ENCODE measurements at places on chromosomes 3 and 15. TPM values are rescaled to one million over a fixed set of nuclear protein-coding genes. Genes with fewer than 3 reads are reported as not detected.

The SCG5 gene
- total RNA-seq, result 110 TPM

The MAP3K13 gene
- 43.1 TPM for total RNA-seq

The VPS33B gene
- total RNA-seq, result 5.9 TPM

The TXNRD3 gene
- 8.3 TPM for total RNA-seq

The ALPK3 gene
- total RNA-seq, result 10.5 TPM

The SPRED1 gene
- 7.9 TPM for total RNA-seq

The B3GNT5 gene
- total RNA-seq, result 10.2 TPM

The CFAP91 gene
- 8.6 TPM for total RNA-seq

The SLC28A1 gene
- total RNA-seq, result 0.21 TPM

The GUCA1C gene
- total RNA-seq, result 9.4 TPM

The TPRG1 gene
- not detected for total RNA-seq

The WDR93 gene
- 0.09 TPM for total RNA-seq

The ANKUB1 gene
- total RNA-seq, result not detected

The MB21D2 gene
- total RNA-seq, result 0.63 TPM

The ITGA11 gene
- total RNA-seq, result 0.72 TPM

The GPR62 gene
- not detected for total RNA-seq

The ZNF80 gene
- not detected for total RNA-seq

The AADAC gene
- 6.2 TPM for total RNA-seq

The PPM1L gene
- 5.5 TPM for total RNA-seq

The SLC2A2 gene
- total RNA-seq, result 3.0 TPM

The PLA2G4F gene
- total RNA-seq, result 0.34 TPM

The EIF4E3 gene
- 13.2 TPM for total RNA-seq

The SLC7A14 gene
- total RNA-seq, result 0.16 TPM

The KCNAB1 gene
- total RNA-seq, result 4.9 TPM

The C3orf85 gene
- not detected for total RNA-seq

The PRR20G gene
- not detected for total RNA-seq

The TRIM59 gene
- 0.95 TPM for total RNA-seq

The FAM3D gene
- 0.32 TPM for total RNA-seq

The ESYT3 gene
- 1.6 TPM for total RNA-seq

The NEK4 gene
- total RNA-seq, result 22.0 TPM

The TRIM71 gene
- not detected for total RNA-seq

The SPTBN5 gene
- total RNA-seq, result 0.59 TPM

The BBX gene
- 31.4 TPM for total RNA-seq

The GRAMD2A gene
- total RNA-seq, result not detected

The GOLGA8R gene
- 2.6 TPM for total RNA-seq

The TMEM212 gene
- not detected for total RNA-seq

The PP2D1 gene
- total RNA-seq, result not detected

The RLBP1 gene
- not detected for total RNA-seq

The CDC25A gene
- 0.75 TPM for total RNA-seq

The ISLR gene
- total RNA-seq, result 1.7 TPM

The TF gene
- 30.7 TPM for total RNA-seq

The NEK11 gene
- total RNA-seq, result 2.4 TPM

The SST gene
- total RNA-seq, result 213 TPM

The POPDC2 gene
- total RNA-seq, result 3.3 TPM

The RGMA gene
- total RNA-seq, result 3.8 TPM

The BLM gene
- total RNA-seq, result 0.88 TPM

The C2CD4B gene
- 43.0 TPM for total RNA-seq

The TRIM42 gene
- not detected for total RNA-seq

The BSN gene
- total RNA-seq, result 1.2 TPM
